ENCODE measurements at places on chromosomes 3 and 15.

GRCh38 chr15:69823223-69823907 is 274.4 kb downstream of the TLE3 start:
- no peak for DNase-seq

DNA sequence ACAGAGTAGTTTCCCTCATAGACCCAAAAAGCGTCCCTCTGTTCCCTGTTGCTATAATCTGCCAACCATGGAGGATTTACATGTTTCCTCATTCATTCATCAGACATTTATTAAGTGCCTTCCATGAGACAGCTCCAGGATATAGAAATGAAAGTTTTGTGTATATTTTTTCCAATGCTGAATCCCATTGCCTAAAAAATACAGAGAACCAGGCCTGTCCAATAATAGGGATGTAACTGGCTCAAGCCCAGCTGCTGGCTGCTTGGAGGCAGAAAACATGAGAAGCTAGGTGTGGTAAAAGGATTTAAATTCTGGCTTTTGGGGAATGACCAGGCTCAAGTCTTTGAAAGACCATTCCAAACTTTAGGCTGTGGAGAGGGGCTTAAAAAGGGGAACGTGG is 41.5 kb downstream of the RARB start:
- no peak for DNase-seq

GRCh38 chr3:164458986-164459385 is 619.3 kb downstream of the SI start:
- no peak for DNase-seq

DNA sequence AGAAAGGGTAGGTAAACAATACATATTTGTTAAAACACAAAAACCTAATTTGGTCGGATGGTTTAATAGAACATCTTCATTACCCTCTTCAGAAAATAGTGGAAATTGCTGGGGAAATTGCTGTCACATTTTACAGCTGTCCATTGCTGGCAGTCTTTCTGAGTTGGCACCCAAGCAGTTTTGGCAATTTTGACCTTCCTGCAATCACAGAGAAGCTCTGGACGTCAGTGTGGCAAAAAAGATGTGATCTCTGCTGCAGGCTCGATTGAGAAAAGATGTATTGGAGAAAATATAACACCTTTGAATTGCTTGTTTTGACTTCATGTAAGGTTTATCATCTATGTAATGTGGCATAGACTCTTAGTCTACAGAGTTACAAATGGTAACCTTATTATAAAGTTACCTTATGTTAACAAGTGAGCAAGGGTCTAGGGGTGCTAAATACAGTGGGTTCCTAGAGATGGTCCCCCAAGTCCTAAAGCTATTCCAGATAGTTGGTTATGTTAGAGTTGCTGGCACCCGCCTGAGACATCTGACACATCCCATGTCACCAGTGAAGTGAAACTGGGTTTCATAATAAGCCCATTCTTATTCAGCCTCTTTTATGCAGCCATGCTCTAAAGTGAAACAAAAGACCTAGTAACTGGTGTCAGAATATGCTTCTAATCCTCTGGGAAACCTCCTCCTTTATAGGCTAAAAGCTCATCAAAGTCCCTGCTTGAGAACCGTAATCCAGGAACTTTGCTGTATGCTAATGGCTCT is 14.0 kb downstream of the UBE2E1 start:
- no peak for DNase-seq

DNA sequence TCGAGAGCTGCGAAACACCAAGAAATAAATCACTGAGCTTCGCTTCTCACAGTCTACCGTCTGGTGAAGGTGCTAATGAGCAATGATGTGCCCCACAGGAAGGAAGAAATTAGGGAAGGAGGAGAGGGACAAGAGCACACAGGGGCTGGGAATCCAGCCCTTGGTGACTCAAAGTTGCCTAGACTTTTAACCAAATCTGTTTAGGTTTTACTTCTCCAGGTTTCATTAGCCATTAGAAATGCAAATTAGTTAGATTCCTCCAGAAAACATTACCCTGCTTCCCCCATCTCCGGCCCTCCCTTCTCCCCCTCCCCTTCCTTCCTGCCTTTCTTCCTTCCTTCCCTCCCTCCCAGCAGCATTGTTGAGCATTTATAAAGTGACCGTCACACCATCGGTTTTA is 59.3 kb upstream of the UBE2E1 start:
- DNase-seq = no peak

DNA sequence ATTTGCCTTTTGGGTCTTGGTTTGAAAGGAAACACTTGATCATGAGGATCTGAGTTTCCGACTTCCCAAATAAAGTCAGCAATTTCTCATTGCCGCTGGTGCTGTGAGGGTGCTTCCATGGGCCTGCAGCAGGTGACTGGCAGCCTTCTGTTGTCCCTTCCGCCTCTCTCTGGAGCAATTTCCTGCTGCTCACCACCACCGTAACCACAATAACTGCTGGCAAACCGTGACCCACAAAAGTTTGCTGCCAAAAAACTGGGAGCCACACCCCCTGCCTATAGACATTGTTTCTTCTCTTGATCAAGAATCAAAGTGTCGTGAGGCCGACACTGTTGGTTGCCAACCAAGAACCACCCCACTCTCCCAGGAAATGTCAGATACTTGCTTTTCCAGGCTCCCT is 164.0 kb downstream of the NR2F2 start:
- no peak for DNase-seq

GRCh38 chr3:164371681-164372080 is 706.6 kb downstream of the SI start:
- no peak for DNase-seq

- DNase-seq = no peak
These were observed 166.6 kb downstream of the XXYLT1 start for GRCh38 chr3:195104340-195104739.

GRCh38 chr15:62142736-62143135 is 22.3 kb downstream of the C2CD4B start:
- DNase-seq = no peak

DNA sequence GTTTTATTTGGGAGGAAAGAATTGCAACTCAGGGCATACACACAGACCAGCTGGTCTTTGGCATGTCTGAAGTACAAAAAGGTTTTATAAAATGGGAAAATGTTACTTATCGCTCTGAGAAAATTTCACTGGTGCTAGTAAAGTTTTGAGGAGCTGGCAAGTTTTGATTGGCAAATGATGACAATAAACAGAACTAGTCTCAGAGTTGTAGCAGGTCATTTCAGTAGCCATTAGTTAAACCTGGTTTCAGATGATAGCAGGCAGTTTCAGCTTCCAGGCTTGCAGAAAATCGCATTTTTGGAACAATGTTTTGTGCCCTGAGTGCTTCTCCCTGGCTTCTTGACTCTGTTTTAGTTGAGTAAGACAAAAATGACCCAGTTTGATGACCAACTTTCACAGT is 10.7 kb downstream of the B2M start:
- no peak for DNase-seq

- no peak for DNase-seq
These were observed 12.4 kb downstream of the HES1 start for GRCh38 chr3:194148383-194148782.

- DNase-seq = no peak
These were observed 30.6 kb upstream of the LPP start for GRCh38 chr3:188123170-188123905.

GRCh38 chr3:50983887-50984286 is 309.2 kb downstream of the DOCK3 start:
- DNase-seq = no peak

- DNase-seq = no peak
These were observed at the start of gene PRTG for GRCh38 chr15:55742927-55743728. Gene PRTG, minus strand, starts transcription at chr15:55743152. Its CDS starts 221 bp downstream, at chr15:55742931.

DNA sequence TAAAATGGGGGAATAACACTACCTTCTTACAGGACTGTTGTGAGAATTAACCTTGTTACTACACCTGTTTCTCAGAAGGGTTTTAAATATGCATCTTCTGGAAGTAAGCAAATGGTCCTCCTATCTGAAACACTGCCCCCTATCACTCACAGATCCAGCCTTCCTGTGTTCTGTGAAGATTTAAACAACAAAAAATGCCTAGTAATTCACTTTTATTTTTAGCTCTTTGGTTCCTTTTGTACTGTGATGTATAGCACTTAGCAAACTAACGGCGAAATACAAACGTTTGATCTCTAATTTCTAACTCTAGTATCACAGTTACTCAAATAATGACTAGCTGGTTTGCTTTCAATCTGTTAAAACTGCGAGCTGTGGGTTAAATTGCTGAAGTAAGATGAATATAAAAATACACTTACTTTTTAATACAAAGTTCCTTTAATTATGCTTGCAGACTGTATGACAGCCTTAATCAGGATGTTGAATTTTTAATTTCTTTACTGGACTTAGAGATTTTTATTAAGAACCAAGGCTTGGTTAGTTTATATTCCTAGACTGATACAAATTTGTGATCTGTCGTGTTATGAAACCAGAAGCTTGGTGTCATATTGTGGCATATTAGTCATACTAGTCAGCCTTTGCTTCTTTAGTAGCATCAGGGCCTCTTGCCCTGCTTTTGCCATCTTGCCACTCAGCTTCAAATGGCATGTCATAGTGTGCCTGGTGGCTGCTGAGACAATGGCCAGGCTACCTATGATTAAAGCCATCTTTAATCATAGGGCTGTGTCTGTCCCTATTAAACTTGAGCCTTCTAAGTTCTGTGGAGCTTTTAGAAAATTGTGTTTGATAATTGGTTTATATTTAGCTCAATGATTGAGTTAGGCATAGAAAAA is 9.2 kb downstream of the EIF3J start:
- DNase-seq = peak; percentile 15

- DNase-seq = no peak
These were observed 793 bp downstream of the SLC30A4 start for GRCh38 chr15:45521596-45522327.

GRCh38 chr3:43792904-43793303 is 102.2 kb downstream of the ABHD5 start:
- DNase-seq = no peak

- no peak for DNase-seq
These were observed 92.8 kb downstream of the TBL1XR1 start for GRCh38 chr3:177104299-177104992.

GRCh38 chr3:123899300-123899865 is 15.3 kb upstream of the MYLK start:
- DNase-seq = no peak

DNA sequence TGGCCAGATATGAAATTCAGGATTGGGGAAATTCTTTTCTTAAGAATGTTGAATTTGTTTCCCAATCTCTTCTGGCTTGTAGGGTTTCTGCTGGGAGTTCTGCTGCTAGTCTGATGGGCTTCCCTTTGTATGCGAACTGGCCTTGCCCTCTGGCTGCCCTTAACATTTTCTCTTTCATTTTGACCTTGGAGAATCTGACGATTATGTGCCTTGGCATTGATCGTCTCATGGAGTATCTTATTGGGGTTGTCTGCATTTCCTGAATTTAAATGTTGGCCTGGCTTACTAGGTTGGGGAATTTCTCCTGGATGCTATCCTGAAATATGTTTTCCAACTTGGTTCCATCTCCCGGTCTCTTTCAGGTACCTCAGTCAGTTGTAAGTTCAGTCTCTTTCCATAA is 152.2 kb downstream of the CFAP20DC start:
- DNase-seq = no peak

DNA sequence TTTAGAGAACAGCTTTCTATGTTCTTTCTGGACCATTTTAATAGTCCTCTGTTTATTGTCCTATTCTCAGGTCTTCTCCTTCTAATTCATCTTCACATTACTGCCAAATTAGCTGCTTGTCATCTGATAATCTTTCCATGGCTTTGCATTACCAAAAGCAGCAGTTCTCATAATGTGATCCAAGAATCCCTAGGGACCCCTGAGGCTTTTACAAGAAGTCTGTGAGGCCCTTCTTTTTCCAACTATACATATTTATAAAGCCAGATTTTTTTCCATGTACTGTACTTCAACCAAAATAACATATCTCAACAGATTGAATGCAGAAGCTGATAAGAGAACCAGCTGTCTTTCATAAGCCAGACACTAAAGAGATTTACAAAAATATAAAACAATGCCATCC is 162.5 kb upstream of the BFSP2 start:
- DNase-seq = no peak

DNA sequence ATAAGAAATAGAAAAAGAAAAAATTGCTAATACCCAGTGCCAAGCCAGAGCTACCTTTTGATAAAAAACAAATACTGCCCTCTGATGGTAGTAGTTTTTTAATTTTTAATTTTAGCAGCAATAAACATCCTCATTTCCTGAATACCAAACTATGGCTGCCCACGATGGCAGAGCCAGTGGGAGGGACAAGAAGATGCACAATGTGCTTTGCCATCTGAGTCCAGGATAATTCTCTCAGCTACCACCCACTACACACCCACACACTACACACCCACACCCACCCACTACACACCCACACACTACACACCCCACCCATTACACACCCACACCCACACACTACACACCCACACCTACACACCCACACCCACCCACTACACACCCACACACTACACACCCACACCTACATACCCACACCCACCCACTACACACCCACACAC is 17.8 kb downstream of the CEP19 start:
- DNase-seq = peak; percentile 4

DNA sequence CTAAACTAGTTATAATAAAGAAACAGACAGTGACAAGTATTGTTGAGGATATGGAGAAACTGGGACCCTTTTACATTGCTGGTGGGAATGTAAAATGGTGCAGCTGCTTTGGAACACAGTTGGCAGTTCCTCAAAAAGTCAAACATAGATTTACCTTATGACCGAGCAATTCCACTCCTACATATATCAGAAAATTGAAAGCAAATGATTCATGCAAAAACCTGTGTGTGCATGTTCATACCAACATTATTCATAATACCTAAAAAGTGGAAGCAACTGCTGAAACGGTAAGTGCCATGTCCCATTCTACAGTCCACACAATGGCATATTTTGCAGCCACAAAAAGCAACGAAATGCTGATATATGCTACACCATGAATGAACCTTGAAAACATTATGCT is 12.2 kb upstream of the SEC61A1 start:
- DNase-seq = no peak

DNA sequence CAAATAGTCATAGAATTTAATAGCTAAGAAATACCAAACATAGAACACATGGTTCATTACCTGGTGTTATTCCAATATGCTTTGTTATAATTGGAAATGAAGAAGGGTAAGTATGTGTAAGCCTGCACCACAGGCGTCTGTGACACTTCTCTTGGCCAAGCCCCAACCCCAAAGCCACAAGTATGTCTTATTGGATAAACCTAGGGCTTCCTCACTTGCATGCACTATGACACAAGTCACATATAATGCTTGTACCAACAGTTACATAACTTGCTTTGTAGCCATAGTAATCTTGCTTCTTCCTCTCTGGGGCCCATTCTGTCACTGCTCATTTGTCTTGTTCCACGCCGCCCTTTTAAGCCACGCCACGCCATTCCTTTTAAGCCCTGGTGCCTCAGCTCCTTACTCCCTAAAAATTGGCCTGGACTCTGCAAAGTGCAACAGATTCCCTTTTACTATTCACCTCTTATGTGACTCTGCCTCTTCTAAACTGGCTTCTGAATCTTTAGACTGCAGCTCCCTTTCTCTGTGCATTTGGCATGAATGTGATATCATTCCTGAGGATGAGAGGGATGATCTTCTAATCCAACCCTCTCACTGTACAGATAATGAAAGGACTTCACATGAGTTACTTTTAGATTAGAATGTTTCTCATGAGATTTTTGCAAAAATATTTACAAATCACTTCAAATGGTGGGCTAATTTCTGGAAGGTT is 48.1 kb upstream of the EPHA3 start:
- no peak for DNase-seq

- DNase-seq = no peak
These were observed 30.0 kb upstream of the SLC41A3 start for GRCh38 chr3:126113733-126114442.
